CD4-positive, alpha-beta T cell treated with Interleukin-1 beta for 1 hour (primary cell): ENCODE measurements at places on chromosomes 3 and 15.

- DNase-seq, result no peak
Observed at GRCh38 chr15:43153269-43153668, 19.9 kb downstream of the TMEM62 start.

DNA sequence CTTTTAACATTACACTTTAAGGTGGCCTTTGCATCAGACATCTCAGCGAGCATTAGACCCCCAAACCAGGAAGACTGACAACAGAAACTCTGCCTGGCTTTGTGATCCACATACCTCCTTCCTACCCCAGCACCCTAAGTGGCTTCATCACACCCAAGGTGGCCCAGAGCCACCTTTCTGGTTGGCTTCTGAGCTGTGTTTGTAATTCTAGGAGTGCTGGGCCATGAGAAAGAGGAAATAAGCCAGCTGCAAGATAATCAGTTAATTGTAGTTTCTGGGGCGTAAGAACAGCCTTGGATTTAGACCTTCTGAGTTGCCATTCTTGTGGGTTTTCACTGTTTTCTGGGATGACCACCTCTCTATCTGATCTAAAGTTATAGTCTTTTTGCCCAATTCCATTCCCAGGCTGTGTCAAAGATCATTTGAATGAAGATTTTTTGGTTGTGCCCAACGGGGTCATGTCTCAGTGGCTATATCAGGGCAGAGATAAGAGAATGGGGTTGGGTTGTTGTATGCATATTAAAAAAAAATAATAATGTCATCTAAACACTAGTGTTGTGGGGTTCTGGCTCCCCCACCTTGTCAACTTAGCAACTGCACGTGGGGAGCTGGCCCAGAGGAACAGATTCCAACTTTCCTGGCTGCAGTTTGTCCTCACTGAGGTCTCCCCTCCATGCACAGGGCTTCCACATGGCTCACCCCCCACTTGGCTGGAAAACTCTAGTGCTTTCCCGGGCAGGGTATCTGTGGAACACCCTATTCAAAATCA is 234.8 kb upstream of the WNT5A start:
- no peak for DNase-seq

DNA sequence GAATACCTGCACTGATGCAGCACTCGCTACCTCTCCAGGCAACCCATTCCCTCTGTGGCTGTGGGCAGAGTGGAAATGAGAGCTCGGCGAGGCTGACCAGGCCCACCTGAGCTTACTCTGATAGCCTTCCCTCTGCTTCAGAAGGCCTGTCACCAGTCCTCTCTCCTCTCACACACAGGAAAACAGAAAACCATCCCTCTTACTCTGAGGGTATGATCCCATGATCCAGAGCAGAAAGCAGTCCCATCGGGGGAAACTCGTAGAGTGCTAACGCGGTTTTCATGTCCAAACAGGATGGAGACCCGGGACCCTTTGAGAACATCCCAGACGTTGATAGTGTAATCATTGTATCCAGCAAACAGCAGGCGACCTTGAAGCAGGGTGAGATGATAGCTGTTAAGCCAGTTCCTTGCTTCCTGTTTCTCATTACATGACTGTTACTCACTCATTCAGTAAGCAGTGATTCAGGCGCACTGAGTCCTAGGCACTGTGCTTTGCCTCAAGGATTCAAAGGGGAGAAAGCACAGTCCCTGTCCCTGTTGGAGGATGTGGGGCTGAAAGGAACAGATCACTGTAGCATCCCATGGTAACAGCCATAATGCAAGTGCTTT is 11.8 kb upstream of the BCL2L10 start:
- DNase-seq, result no peak

DNA sequence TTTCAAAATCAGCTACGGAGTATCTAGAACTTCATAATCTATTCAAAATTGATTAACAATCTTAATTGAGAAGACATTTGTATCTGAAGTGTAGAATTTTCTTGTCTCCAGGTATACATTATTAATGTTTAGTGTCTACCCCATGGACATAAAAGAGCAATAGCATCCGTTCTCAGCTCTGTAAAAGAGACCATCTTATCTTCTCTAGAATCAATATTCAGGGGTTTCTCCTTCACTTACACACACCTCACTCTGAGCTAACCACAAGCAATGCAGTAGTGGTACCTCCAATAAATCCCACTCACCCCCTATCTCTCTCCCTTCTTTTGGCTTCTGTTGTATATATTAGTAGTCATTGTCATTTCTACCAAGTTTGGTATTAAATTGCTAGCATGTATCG is 16.2 kb downstream of the MBNL1 start:
- DNase-seq, result peak; percentile 57

DNA sequence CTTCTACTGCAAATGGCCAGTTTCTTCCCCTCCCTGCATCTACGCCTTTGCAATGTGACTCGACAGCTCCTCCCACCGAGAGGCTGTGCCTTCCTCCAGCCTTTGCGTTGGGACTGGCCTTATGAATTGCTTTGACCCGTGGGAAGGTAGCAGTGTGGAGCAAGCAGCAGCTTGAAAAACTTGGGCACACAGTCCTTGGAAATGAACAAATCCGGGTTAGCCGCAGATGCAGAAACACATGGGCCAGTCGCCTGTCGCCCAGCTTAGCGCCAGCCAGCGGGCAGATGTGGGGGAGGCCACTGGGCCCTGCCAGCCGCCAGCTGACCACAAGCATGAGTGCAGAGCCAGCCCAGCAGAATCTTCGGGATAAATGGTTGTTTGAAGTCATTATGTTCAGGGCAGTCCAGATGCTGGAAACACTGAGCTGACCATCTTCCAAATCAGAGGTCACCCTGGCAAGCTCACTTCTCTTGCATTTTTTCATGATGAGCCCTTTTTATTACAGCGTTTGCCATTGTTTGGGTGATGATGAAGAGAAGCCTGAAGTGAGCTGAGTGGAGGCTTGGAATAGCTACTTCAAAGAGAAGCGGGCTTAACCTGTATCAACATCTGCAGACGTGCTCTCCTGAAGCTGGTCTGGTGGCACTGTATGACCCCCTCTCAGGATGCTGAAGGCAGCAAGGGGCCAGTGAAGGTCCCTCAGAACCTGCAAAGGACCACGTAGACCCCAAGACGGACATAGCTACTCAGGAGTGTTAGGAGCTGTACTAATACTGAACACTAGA is 9.8 kb downstream of the SELENOS start:
- no peak for DNase-seq

GRCh38 chr15:55255714-55256113 is 33.9 kb downstream of the RAB27A start:
- peak; percentile 44 for DNase-seq

DNA sequence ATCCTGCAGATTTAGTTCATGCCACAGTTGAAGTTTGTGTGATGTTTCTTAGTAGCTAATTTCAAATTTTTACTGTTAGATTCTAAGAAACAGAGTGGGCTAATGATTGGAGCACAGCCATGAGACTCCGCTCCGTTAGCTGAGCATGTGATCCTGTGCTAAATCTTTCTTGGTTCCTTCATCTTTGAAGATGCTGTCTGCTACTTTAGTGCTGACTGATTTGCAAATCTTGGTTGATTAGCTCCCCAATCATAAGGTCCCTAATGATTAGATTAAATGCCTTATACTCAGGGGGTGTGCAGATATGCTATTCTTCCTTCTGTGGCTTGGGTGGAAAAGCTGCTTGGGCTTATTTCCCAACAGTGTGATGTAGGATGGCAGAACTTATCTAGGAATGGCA is 129.5 kb upstream of the ZBED2 start:
- DNase-seq, result no peak

DNA sequence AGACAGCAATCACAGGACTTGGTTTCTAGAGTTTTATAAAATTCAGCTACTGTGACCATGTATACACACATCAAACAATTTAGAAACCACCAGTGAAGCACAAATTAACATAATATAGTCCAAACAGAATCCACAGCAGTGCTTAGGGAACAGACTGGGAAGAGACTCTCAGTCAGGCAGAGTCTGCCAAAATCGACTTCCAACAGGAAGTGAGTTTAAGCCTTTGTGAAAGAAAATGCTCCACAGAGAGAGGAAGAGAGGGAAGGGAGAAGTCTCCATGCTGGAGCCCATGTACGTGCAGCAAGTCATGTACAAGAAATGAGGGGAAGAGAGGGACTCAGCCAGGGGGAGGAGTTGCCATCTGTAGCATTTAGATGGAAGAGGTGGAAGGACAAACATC is 172.6 kb downstream of the IL5RA start:
- no peak for DNase-seq

DNA sequence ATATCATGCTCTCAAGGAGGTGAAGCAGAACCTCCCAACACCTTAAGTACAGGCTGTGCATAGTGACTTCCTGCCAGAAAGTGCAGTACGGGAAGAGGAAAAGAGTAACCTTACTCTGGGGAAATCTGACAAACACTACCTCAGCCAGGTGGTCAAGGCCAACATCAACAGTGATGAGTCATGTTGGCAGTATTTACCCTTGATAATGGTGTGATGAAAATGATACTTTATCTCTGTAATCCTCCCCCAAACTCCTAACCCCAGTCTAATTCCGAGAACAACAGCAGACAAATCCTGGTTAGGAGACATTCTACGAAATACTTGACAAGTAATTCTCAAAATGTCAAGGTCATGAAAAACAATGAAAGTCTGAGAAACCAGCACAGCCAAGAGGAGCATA is 26.5 kb downstream of the ANKDD1A start:
- DNase-seq, result no peak

- DNase-seq, result no peak
Observed at GRCh38 chr3:78765671-78766485, 1001.9 kb downstream of the ROBO1 start.

GRCh38 chr3:11690863-11691766 is 47.4 kb upstream of the VGLL4 start:
- DNase-seq, result no peak

GRCh38 chr3:114020907-114021306 is 35.4 kb downstream of the CCDC191 start:
- no peak for DNase-seq

GRCh38 chr15:32957219-32957618 is 237.3 kb downstream of the FMN1 start:
- no peak for DNase-seq

DNA sequence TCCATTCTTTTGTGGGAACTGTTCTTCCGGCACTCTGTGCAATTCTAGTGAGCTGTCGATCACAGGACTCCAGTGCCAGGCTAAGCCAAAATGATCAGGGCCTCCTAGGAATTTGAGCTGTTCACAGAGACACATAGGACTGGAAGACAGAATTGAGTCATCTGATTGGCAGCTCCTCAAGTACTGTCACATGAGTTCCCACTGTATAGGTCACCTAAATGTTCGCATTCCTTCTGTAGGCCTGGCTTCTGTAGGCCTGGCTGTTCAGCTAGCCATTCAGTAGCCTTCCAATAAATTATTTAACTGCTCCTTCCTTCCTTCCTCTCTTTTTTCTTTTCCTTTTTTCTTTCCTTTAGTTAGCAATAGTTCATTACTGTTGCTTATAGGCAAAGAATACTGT is 4.3 kb downstream of the PROS1 start:
- no peak for DNase-seq

- no peak for DNase-seq
Observed at GRCh38 chr3:55339819-55340218, 147.3 kb downstream of the WNT5A start.

DNA sequence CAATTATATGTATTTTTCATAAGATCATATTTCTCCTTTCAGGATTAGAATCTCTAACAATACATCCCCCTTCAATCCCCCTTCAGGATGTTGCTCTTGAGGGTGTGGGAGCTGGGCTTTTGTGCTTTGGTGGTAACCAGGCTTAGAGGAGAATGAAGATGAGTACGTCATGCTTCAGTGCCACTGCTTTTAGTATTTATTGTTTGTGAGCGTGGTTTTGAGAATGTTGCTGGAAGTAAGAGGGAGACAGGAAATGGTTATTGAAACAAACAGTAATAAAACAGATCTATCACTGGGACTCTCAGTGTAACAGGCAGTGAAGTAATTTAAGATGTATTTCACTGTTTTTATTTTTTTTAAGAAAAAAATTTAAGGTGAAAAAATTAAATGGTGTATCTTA is 35.3 kb downstream of the GBE1 start:
- no peak for DNase-seq

DNA sequence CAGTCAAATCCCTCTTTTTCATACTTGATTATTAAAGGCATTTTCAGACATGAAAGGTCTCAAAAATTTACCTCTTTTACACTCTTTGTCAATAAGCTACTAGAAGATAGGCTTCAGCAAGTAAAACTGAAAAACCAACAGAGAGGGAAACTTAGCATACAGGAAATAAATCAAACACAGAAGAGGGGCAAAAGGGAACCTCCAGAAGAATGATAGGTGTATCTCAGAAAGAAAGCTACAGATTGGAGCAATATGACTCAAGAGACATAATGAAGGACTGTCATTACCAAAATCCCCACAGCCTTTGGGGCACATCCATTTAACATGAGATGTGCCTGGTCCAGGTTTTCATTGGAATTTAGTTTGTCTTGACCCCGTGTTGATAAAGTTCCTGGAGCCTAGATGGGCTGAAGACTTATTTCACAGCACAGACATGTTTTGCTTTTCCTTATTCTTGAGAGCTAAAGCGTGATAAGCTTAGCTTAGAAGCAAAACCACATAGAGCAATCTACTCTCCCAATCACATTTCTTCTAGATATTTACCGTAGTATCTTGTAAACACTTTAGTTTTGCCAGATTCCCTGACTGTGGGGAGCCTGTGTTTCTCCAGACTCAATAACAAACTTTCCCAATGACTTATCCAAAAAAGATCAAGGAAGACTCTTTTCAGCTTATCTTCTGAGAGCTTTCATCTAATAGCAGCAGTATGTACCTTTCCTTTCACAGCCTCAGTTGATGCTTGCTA is 11.7 kb downstream of the LRRFIP2 start:
- no peak for DNase-seq

- DNase-seq, result no peak
Observed at GRCh38 chr3:60636846-60637245, 614.4 kb downstream of the FHIT start.

DNA sequence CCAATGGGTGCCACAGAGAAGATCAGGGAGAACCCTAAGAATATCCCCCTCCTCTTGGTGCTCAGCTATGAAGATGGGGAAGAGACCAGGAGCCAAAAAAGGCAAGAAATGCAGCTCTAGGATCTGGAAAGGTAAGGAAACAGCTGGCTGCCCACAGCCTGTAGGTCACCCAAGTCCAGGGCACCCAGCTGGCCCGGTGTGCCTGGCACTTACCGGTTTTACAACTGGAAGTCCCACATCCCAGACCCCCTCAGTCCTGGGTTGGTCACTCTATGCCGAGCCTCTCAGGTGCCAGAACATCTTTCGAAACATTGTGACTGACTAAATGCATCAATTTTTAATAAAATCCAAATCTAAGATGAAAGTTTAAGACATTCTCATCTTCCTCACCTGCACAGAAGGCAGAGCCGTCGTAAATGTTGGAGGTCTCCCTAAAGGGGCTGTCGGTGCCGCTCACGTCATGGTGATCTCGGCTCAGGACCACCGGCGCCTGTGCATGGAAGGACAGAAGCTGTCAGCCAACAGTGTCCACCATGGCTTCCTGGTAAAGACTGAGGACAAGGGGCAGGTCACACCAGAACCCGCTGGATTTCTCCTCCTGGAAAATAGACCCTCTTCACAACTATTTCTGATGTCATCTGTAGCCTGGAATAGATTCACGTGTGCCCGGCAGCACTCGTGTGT is 13.3 kb upstream of the ZXDC start:
- no peak for DNase-seq

GRCh38 chr3:197022405-197023231 is 7.0 kb downstream of the MELTF start:
- no peak for DNase-seq

- no peak for DNase-seq
Observed at GRCh38 chr15:45759936-45760335, 125.1 kb downstream of the SQOR start.
